ENCODE measurements at places on chromosomes 3 and 15. TPM values are rescaled to one million over a fixed set of nuclear protein-coding genes. Genes with fewer than 3 reads are reported as not detected.

GRCh38 chr3:98846101-98846500 lies 55.4 kb downstream of the DCBLD2 start:
- no peak for DNase-seq

DNA sequence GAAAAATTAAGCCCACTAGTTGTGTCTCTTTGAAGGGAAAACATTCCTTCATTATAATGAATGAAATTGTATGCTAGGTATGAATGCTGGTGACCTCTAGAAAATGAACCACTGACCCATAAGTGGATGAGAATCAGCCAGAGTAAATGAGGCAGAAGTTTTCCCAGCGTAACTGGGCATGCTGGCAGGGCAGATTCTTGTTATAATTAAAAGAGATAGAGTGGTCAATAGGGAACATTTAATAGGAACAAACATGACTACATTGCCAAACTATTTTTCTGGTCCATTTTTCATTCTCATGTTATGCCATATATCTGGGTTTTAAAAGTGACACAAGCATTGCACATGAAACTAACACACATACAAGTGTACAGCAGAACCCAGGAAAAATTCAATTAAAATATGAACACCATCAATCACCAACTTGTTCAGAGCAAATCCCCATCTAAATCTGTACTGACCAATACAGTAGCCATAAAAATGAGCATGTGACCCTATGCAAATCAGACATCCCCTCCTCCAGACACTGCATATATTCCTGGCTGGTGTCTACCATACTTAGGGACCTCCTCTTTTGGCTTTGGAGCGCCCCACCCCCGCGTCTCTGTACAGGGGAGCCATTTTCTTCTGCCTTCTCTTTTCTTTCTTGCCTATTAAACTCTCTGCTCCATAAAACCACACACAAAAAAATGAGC lies 4.0 kb downstream of the CLRN1 start:
- no peak for DNase-seq

DNA sequence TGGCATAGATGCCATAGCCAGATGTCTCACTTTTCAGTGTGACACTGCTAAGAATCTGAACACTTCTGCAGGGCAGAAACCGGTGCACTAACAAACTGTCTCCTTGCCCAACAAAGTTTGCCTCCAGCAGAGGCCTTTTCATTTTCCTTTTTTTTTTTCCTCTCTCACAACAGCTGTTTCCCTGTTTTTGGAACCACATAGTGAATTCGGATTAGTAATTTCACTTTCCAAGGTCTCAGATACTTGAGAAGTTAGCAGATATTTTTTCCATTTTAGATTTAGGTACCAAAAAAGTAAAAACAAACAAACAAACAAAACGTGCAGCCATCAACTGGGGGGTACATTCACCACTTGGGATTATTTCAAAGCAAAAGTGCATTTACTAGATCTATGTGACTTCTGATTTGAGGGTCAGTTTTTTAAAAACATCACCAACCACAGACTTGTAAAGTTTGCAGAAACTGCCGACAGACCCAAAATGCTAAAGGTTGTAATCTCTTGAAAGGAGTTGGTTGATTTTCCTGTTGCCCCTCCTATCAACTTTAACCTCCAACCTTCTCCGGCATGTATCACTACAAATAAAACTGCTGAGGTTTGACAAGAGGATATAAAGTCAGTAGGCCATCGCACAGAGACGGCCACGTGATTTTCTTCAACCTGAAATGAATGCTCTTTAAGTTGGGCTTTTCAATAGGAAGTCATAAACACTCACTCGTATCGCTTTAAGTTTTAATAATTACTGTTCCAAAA lies 169.1 kb downstream of the CDIN1 start:
- DNase-seq: no peak

DNA sequence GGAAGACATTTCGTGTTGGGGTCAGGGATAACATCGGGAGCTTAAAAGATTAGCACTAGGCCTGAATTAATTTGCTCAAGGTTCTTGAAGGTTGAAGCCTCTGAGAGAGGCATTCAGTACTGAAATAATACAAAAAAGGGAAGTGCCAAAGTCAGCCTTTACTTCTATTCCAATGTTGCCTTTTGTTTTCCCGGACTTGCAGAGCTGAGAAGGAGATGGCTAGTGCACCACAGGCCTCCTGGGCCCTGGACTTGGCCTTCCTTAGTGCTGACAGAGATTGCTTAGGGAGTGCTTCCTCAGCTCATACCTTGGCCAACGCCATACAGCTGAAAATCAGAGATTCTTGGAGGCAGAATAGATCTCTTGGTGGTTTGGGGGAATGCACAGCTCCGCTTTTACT lies 333.6 kb upstream of the TBL1XR1 start:
- peak; percentile 58 for DNase-seq

- no peak for DNase-seq
Measured at GRCh38 chr15:100723315-100723801, 121.0 kb downstream of the ASB7 start.

CAPN3 gene
- total RNA-seq: 268 TPM

STT3B gene
- total RNA-seq: 56.9 TPM

TTLL13 gene
- not detected for total RNA-seq

PIF1 gene
- total RNA-seq: 0.52 TPM

ANKDD1A gene
- total RNA-seq: 0.46 TPM
